NCI-H1930 (cell line): ENCODE measurements at places on chromosomes 12 and 14.

- no peak for DNase-seq
These were observed 2.9 kb upstream of the PPP4R4 start for GRCh38 chr14:94171208-94171607.

DNA sequence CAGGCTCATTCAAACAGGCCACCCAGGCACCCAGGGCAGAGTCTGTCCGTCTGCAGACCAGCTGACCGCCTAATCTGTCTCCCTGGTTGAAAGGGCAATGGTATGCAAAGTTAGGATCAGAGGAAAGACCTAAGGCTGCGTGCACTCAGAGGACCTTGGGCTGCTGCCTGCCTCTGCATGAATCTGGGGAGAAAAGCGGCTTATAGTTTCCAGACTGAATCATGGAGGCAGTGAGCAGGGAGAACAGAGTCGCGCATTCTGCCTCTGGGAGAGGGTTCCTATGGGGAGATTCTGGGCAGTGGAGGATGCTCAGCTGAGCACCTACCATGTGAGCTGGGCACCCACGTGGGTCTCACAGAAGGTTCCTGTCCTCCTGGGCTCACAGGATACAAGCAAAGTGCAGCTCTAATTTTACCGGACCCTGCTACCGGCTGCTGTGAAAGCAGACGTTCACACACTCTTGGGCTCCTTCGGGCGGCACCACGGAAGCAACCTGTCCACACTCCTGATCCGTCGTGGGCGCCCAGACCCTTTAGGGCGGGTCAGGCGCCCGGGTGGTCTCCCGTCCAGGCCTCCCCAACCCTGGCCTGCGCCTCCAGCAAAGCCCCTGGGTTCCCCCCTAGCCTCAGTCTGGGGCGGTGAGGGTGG lies 772 bp downstream of the SCARB1 start:
- DNase-seq, result no peak

DNA sequence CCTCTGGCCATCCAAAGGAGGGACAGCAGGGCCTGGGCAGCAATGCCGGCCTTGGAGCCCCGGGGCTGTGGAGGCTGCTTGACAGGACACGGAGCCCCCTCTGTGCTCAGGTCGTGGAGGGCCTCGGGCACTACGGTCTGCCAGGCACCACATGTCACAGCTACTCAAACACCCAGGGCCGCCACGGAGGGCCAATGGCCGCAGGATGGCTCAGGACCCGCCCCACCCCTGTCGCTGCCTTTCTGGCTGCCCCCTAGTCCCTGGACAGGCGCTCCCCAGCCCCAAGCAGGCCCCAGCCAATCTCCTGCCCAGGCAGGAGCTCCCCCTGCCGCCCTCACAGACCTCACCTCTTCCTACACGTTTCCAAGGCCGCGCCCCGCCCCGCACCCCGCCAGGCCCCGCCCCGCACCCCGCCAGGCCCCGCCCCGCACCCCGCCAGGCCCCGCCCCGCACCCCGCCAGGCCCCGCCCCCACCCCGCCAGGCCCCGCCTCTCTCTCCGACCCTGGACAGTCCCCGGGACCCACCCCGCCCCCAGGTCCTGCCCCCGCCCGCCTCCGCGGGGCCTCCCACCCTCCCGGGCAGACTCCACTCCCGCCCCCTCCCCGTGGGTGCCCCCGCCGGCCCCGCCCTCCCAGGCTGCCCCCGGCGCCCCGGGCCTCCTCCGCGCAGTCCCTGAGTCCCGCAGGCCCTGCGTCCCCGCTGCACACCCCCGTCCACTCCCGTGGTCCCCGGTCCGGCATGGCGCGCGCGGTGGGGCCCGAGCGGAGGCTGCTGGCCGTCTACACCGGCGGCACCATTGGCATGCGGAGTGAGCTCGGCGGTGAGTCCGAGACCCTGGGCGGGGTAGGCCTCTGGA lies at the start of gene ASPG:
ASPG (plus strand) TSS at position 669 of the 857 bp plus-strand sequence; CDS start at position 740, 71 bp downstream.
- no peak for DNase-seq

- no peak for DNase-seq
These were observed 262.7 kb downstream of the SYT1 start for GRCh38 chr12:79127271-79127751.

- no peak for DNase-seq
These were observed 169.8 kb upstream of the PLXNC1 start for GRCh38 chr12:93978553-93978952.

DNA sequence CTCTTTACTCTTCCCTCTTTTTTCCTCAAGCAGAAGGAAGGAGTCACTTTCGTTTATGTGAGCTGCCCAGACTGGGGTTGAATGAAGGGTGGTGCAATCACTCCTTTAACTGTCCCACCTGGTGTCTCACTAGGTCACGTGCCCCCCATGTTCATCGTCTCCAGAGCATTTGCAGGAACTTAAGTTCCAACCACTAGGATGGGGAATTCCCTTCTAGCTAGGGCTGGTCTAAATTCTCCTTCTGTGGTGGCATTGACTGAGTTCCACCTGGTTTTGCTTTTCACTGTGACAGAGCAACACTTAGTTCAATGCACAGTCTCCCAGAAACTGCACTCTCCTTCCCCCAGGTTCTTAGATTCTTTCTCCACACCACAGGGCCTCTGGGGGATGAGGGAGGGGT lies 9.5 kb downstream of the FANCM start:
- DNase-seq, result no peak
